ENCODE measurements at places on chromosomes 2 and 18. TPM values are rescaled to one million over a fixed set of nuclear protein-coding genes. Genes with fewer than 3 reads are reported as not detected.

Gene PTPRN
- 1.7 TPM for polyA plus RNA-seq

Gene HOXD4
- 2.7 TPM for polyA plus RNA-seq

Gene GAREM1
- 10.7 TPM for polyA plus RNA-seq

Gene CD226
- 2.9 TPM for polyA plus RNA-seq

Gene COBLL1
- 5.4 TPM for polyA plus RNA-seq

Gene KCNS3
- 12.1 TPM for polyA plus RNA-seq

Gene RPRM
- 2.9 TPM for polyA plus RNA-seq

Gene LDLRAD4
- polyA plus RNA-seq = 22.0 TPM

Gene ITGA4
- 1.7 TPM for polyA plus RNA-seq

Gene ST8SIA5
- 2.1 TPM for polyA plus RNA-seq

Gene NOL4
- polyA plus RNA-seq = 58.8 TPM

Gene PAIP2B
- 4.5 TPM for polyA plus RNA-seq

Gene CXCR1
- polyA plus RNA-seq = 0.61 TPM

Gene TUBB6
- polyA plus RNA-seq = 65.1 TPM

Gene GCG
- not detected for polyA plus RNA-seq

Gene HS1BP3
- 25.0 TPM for polyA plus RNA-seq

Gene ARL6IP6
- polyA plus RNA-seq = 27.8 TPM

Gene INPP4A
- polyA plus RNA-seq = 13.3 TPM

Gene IL37
- not detected for polyA plus RNA-seq

Gene PHOSPHO2
- 36.5 TPM for polyA plus RNA-seq

Gene GEN1
- 12.8 TPM for polyA plus RNA-seq

Gene TNFRSF11A
- 3.3 TPM for polyA plus RNA-seq

Gene UGT1A4
- 0.25 TPM for polyA plus RNA-seq

Gene IL36A
- polyA plus RNA-seq = not detected

Data from testis (tissue), 5 donors.